ENCODE measurements at places on chromosomes 6 and 20.
A peak's percentile ranks its signal among the peaks of the same experiment; 100 is the strongest.

DNA sequence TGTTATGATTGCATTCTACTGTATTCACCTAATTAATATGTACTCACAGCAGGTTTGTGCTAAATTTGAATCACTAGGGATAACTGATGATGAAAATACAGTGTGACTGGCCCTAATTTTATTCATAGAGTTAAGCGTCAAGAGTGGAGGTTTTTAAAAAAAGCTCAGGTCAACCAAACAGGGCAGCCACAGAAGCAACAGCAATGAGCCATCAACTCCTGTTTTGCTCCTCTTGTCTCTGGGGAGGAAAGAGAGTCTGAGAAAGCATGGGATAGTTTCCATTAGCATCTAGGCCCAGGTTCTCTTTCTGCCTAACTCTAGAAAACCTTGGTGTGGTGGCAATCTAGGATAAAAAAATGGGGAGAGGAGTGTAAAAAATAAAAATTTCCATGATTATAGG, 122.1 kb downstream of the OGFRL1 start:
- peak; percentile 64 for DNase-seq

DNA sequence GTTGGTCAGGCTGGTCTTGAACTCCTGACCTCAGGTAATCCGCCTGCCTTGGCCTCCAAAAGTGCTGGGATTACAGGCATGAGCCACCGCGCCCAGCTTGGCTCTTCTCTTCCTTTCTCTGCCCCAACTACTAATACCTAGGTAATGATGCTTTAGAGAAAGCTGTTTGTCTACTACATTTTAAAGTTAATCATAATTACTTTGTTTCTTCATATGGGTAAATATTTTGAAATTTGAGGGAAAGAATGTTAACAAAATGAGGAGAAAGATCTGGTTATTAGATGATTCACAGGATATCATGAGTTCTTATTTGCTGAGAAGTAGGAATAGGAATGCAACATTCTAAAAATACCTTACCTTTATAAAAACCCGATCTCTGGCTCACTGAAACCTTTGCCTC, 18.4 kb upstream of the PTPRK start:
- no peak for DNase-seq

GRCh38 chr6:131058236-131058635, 4.8 kb downstream of the EPB41L2 start:
- DNase-seq = no peak

- no peak for DNase-seq
These were observed 42.5 kb downstream of the SESN1 start for GRCh38 chr6:109052018-109052651.

GRCh38 chr6:44730771-44731391, 343.4 kb downstream of the CDC5L start:
- no peak for DNase-seq

- no peak for DNase-seq
These were observed 1.3 kb downstream of the RNF146 start for GRCh38 chr6:127267646-127268625.

- DNase-seq = no peak
These were observed 101.0 kb downstream of the KIF16B start for GRCh38 chr20:16472045-16472872.

DNA sequence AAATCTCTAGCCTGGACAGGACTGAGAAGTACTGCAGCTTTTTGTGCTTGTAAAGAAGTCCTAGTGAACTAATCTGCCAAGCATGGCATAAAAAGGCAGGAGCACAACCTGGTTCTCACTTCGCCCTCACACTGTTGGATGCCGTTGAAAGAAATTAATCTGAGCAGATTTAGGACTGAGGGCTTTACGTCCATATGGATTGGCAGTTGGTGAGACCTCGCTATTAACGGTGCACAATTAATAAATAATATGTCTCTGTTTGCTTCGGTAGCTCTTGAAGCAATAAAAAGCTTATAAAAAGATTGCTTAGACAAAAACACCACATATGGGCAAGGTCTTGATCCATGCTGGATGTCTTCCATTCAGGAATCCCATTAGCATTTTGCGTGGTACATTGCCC, 185.6 kb upstream of the EPHA7 start:
- no peak for DNase-seq

GRCh38 chr6:75494290-75494689, 690 bp upstream of the FILIP1 start:
- DNase-seq = no peak

Measured in fibroblast of mammary gland (primary cell).